ENCODE measurements at places on chromosomes 16 and 17. TPM values are rescaled to one million over a fixed set of nuclear protein-coding genes. Genes with fewer than 3 reads are reported as not detected.

AOC3 gene
- total RNA-seq = 1.4 TPM

NKD1 gene
- 0.31 TPM for total RNA-seq

RAPGEFL1 gene
- total RNA-seq = 2.2 TPM

SEPTIN1 gene
- 2.0 TPM for total RNA-seq

ASB16 gene
- total RNA-seq = not detected

ADAMTS18 gene
- total RNA-seq = not detected

CCDC40 gene
- 7.5 TPM for total RNA-seq

ANKRD40 gene
- total RNA-seq = 48.8 TPM

PRKAR1A gene
- 164 TPM for total RNA-seq

GGT6 gene
- not detected for total RNA-seq

HBA1 gene
- total RNA-seq = 1.6 TPM

ZP2 gene
- total RNA-seq = not detected

C16orf54 gene
- total RNA-seq = not detected

CACNG5 gene
- total RNA-seq = not detected

KRTAP3-2 gene
- 0.26 TPM for total RNA-seq

DPEP2 gene
- total RNA-seq = not detected

CA10 gene
- total RNA-seq = not detected

CD79B gene
- total RNA-seq = 0.09 TPM

NMRAL1 gene
- total RNA-seq = 48.7 TPM

TNFSF13 gene
- 0.83 TPM for total RNA-seq
